CD4-positive, alpha-beta T cell treated with Interferon alpha-2 for 1 hour (primary cell): ENCODE measurements at places on chromosomes 16 and 17.

- peak; percentile 7 for DNase-seq
Measured at GRCh38 chr17:3534881-3535252, 22.7 kb downstream of the TRPV3 start.

DNA sequence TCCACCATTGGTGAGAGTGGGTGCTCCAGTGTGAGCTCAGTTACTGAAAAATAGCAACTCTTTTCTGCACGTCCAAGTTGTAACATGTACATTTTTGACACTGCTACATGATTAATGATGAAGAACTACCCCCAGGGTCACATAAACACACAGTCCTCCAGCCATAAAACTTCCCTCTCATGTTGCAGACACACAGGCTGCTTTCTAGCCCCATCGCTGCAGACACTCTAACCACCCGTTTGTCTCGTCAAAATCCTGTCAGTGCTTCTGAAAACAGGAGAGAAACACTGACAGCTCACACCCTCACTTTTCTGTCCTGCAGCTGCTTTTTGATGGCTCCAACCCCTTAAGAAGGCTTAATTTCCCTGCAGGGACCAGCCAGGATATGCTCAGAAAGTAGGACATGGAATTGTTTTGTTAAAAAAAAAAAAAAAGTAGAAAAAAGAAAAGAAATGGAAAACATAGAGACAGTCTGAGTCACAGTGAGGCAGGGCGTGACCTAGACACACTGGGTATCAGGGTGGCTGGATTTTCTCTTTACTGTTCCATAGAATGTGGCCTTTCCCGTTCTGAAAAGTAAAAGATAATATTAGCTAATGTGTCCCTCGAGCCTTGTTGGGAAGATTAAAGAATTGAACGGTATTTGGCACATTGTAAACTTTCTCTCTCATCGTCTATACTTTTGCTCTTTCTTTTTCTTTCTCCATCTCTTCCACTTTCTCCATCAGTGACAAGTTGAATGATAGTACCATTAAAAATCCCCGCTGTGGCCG, 20.7 kb upstream of the CCL5 start:
- no peak for DNase-seq

GRCh38 chr16:11862489-11862888, 11.1 kb upstream of the RSL1D1 start:
- DNase-seq, result no peak

DNA sequence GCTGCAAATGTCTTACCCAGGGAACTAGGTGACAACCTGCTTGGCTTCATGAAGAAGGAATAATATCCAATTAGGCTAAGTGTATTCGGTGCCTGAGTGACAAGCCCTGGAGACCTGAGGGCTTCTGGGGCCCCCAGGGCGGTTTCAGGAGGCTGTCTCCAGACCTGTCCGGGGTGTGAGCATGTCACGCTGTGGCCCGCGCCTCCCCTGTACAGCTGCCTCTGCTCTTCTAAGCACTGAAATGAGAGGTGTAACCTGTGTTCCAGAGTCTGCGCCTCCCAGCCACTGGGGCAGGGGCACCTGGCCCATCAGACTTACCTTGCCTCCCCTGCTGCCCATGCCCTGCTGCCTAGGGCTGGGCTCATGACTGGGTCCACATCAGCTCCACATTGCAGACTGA, 114.3 kb downstream of the WWOX start:
- no peak for DNase-seq

DNA sequence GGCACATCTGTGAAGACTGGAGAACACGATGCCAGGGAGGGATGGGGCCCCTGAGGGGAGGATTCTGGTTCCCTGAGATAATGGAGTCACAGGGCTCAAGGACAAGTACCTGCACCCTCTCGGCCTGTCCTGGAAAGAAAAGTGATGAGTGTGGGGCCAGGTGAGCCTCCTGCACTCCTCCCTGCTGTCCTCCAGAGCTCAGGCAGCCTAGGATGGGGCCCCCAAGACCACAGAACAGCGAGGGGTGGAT, 101.3 kb upstream of the TNRC6C start:
- no peak for DNase-seq

GRCh38 chr17:45861165-45861564, 16.5 kb downstream of the SPPL2C start:
- DNase-seq, result no peak

- no peak for DNase-seq
Measured at GRCh38 chr17:32158870-32159585, 16.7 kb downstream of the RHOT1 start.

DNA sequence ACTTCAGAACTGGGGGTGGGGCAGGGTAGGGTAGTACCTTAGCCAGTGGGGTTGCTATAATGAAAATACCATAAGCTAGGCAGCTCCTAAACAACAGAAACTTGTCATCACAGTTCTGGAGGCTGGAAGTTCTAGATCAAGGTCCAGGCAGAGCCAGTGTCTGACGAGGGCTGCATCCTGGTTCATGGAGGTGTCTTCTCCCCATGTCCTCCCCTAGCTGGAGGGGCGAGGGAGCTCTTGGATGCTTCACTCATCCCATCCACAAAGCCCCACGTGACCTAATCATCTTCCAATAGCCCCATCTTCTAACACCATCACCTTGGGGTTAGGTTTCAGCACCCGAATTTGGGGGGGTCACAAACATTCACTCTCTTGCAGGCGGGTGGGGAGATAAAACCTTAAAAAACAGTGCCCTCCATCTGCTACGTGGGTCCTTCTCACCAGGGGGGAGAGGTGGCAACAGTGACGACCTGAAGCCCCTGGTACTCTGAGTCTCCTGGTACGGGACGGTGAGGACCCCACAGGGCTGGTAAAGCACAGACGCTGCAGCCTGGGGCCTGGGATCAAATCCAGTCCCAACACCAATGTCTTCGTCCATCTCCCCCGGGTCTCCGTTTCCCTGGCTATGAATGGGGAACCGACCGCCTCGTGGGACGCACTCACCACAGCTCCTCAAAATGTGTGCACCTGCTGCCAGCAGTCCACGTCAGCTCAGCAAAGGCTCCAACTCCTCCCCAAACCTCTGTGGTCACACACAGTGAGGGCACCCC, 22.8 kb downstream of the RAB40B start:
- no peak for DNase-seq

GRCh38 chr17:41258406-41258805, 3.2 kb downstream of the KRTAP9-9 start:
- no peak for DNase-seq

DNA sequence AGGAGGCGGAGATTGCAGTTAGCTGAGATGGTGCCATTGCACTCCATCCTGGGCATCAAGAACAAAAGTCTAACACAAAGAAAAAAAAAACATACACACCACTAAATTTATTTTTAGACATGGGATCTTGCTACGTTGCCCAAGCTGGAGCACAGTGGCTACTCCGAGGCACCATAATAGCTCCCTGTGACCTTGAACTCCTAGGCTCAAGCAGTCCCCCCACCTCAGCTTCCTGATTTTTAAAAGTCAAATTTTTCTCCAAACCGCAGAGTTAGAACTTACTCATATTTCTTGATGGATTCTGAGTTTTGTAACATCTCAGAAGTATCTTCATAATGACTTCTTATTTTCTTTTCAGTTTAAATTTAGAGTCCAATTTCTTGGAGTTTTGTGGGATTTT, 3.4 kb downstream of the CMTM4 start:
- DNase-seq, result no peak

- peak; percentile 32 for DNase-seq
Measured at GRCh38 chr16:4314532-4315185, 1.2 kb upstream of the GLIS2 start.

- no peak for DNase-seq
Measured at GRCh38 chr17:55673743-55674506, 48.7 kb downstream of the TMEM100 start.

- peak; percentile 77 for DNase-seq
Measured at GRCh38 chr17:49227436-49228261, 2.9 kb downstream of the PHOSPHO1 start.

DNA sequence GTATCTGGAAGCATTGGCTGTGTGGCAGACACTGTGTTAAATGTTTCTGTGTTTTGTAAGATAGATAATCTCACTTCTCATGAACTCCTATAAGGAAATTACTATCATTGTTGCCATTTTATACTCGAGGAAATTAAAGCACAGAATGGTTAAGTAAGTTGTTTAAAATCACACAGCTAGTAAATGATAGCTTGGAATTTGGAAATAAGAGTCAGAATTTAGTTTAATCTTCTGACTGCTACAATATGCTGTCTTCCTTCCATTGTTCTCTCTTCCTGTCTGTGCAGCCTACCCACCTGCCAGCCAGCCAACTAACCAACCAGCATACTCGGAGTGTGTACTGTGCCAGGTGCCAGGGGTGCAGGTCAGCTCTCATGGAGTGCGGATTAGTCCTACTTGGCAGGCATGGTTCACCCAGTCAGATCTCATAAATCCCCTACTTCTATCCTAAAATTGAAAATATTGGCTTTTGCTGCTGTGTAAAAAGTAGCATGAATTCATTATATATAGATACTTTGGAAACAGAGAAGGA, 79.9 kb upstream of the LGALS9 start:
- no peak for DNase-seq

DNA sequence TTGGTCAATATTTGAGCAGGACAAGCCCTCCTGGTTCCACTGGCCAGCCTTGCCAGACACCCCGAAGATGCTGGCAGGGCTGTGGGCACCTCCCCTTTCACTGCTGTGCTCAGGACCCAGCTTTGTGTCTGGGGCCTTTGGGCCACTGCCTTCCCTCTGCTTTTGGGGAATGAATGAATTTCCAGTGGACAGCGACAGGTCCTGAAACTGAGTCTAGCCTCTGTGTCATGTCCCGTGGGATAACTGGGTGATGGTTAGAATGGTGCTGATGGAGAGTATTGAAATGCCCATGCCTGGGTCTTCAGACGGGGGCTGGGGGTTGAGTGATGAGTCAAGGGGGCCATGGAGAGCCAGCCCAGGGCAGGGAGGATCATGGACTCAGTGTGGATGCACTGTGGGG, 135.8 kb downstream of the FOXL1 start:
- no peak for DNase-seq

- DNase-seq, result peak; percentile 72
Measured at GRCh38 chr16:2532494-2533141, 1.4 kb upstream of the CEMP1 start.
